Ovary (tissue), 10 donors: ENCODE measurements at places on chromosomes 16 and 17.

- DNase-seq: no peak
Observed at GRCh38 chr16:67161595-67162058, 1.9 kb downstream of the FBXL8 start.

GRCh38 chr16:49463529-49463928 lies 89.9 kb downstream of the C16orf78 start:
- peak; percentile 2 for DNase-seq

DNA sequence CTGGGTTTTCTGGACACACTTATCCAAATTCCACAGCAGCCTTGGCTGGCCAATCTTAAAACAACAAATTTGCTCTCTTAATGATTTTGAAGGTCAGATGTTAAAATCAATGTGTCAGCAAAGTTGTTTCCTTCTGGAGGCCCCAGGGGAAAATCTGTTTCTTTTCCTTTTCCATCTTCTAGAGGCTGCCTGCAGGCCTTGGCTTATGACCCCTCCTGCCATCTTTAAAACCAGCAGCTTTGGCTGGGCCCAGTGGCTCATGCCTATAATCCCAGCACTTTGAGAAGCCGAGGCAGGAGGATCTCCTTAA lies 3.0 kb downstream of the LGALS9 start:
- no peak for DNase-seq

DNA sequence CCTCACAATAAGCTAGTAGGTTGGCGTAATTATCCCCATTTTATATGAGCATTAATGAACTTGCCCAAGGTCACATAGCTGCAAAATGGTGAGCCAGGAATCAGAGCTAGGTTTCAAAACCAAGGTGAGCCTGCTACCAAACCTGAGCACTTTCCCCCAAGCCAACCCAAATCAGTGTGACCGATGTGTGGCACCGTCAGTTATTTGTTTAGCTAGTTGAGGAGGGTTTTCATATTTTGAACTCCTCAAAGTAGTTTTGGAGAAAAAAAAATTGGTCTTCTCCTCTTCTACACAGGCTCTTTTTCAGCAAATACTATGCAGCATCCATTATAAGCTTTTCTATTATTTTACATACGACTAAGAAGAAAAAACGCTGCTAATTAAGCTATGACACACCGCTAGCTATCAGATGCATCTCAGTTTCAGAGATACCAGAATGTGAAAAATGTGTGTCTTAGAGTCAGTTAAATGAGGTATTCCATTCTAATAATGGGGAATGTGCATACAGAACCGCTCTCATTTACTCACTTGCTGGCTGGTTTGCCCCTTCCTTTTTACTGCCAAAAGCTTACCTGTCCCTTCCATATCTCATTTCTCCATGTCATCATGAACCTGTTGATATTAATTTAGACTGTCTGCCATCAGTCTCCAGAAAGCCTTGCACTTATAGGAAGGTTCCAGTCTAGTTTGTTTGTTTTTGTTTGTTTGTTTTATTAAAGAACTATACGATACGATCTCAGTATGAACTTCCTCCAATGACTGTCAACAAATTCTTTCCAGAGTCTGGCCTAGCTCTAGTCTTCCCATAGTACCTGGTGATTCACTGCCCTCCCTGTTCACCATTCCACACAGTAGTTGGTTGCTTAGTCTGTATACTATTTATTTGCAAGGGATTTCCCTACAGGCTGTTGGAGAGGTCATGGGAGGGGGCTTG lies 2.2 kb upstream of the TBX4 start:
- no peak for DNase-seq

GRCh38 chr17:57033296-57033695 lies 51.8 kb upstream of the AKAP1 start:
- no peak for DNase-seq

- DNase-seq: no peak
Observed at GRCh38 chr16:14444979-14445810, 184.9 kb downstream of the PARN start.

DNA sequence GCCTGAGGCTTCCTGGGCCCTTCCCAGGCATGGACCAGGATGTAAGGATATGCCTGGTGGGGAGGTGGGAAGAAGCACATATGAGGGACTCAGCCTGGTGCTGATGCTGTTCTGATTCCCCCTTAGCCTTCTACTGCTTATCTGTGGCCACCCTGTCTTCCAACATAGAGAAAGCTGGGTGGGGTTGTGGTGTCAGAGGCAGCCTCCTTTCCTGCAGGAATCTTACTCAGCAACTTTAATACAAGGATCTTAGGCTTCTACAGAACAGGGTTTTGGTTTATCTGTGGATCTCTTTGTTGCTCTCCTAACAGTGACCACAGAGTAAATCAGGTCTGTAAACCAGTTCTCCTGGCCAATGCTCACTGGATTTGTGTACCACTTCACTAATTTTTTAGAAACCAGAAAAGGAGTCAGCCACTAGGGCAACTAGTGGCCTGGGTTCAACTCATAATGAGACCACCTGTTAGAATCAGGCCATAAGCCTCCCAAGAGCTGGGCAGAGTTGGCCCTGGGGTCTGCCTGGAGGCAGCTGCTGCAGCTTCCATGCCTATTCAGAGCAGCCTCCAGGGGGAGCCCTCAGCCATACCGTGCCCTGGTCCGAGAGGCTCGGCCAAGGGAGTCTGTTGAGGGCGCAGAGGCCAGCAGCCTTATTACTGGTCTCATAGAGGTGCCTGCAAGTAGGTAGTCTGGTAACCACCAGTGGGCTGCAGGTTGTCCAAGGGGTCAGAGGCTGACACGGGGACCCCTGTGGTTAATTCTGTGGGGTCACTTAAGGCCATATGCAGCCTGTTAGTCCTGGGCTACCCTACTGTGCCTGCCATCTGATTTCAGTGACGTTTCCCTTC lies 7.1 kb downstream of the HAS3 start:
- peak; percentile 44 for DNase-seq

DNA sequence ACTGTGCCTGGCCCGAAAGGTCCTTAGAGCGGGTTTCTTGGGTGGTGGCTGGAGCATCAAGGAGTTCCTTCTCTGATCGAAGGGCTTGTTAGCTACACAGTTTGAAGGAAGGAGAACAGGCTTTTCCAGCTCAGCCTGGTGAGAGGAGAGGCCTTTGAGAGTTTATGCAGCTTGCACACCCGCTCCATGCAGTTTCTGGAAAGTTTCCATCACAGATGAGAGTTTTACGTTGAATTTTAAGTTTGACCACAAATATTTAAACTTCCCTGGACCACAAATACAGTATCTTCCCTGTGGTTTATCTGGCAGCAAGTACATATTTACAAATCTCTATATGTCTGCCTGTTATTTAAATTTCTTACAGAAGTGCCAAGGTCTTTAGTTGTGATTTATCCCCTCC lies 56.8 kb downstream of the HIC1 start:
- DNase-seq: no peak

DNA sequence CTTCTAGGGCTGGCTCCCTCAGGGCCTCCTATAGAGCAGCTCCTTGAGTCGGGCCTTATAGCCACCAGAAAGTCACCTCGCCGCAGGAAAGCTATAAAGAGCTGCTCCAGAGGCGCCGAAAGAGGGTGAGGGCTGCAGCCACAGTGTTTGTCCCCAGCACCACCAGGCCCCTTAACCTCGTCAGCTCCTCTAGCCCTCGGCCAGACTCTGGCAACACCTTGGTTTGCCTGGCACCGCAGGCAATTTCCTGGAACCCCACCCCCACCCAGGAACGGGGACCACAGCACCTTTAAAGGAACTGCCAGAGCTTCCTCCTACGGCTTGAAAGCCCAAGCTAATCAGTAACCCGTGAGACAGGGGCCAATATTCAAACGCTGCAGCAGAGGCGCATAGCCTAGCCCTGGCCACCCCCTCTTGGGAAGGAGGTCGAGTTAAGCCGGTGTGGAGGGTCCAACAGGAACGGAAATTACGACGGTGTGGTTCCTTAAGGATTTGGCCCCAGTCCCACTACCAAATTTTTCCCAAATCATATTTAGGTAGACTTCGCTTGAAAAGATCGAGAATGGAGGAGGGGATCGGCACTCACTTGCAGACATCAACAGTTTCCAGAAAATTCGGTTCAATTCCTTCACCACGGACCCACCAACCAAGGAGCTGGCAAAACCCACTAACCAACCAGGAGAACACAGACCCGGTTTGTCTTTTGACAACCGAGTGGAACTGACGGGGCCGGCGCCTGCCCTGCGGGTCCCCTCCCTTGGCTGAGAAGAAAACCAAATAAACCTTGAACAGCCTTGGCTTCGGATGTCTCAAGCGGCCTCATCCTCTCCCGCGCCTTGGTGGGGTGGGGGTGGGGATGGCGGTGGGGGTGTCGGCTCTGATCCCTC lies 3.0 kb downstream of the HOXB6 start:
- no peak for DNase-seq

- no peak for DNase-seq
Observed at GRCh38 chr17:45135978-45136791, 698 bp downstream of the ACBD4 start.

DNA sequence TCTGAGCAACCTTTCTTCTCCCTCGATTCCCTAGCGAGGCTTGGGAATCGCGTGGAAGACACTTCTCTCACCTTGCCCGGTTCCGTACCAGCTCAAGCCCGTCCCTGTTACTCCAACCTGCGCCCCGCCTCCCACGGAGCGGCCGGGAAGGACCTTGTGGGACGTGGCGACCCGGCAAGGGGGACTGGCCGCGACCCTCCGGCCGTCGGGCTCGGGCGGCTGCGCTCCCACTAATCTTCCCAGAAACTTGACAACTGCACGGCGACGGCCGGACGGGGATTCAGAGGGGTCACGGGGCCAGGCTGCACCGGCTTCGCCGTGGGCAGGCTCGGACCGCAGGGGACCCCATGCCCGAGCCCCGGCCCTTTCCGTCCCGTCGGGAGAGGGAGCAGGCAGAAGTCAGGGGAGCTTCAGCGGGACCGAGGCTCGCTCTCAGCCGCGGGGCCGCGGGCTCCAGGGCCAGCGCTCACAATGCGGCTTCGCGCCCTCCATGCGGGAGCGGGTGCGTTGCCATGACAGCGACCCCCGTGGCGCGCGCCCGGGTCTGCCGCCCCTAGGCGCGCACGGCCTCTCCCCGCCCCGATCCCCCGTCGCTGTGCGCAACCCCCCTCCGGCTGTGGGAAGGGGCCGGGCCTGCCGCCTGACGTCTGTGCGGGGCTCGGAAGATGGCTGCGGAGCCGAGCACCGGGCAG lies at the start of gene SGSM2:
SGSM2 (plus strand) TSS at position 650 of the 692 bp plus-strand sequence. CDS start 188 bp downstream, outside the sequence.
- peak; percentile 71 for DNase-seq

- peak; percentile 71 for DNase-seq
Observed at GRCh38 chr17:49995055-49995738, at the start of gene DLX3. Gene DLX3 (minus strand): TSS chr17:49995224. CDS start chr17:49994998, 226 bp downstream.

DNA sequence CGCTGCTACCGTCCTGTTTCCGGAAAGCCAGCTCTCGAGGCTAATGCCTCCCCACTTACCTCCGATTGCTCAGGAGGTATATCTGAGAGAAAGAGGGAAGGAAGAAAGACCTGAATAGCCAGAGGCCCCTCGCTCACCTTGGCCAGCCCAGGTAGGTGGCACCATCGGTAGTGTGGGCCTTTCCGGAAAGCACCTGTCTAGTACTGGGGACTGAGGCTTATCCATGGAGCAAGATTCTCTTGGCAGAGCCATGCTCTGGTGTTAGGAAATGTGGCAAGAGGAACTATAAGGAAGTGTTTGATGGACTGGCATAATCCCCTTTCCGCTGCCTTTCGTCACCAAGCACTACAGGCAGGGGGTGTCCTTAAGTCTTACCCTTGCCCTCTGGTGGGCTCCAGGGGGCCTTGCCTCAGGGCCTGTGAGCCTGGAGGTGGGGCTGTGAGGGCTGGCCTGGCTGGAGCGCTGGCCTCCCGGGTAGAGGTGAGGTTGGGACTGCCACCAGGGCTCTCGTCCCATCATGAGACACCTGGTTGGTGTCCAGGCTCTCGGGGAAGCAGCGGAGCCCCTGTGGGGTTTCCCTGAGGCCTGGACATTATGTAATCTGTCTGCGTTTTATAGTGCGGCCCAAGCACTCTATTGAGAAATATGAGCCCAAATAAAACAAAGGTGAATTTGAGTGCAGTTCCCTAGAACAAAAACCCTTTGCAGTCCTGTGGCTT lies 2.9 kb downstream of the CMIP start:
- no peak for DNase-seq

DNA sequence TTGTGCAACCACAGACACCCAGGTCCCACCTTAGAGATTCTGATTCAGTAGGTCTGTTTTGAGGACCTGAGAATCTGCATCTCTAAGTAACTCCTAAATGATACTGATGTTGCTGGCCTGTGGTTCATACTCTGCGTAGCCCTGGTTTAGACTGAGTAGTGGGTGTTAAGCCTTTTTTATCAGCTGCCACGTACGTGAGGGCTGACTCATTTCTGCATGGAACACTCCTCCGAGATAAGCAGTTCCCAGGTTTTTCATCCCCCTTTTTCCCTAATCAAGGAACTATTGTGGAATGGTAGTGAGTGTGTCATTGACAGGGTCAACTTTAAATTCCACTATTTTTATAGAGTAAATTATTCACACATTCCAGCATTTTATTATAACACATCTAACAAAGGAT lies 26.1 kb downstream of the CDRT4 start:
- no peak for DNase-seq

GRCh38 chr16:84604477-84605013 lies 13.3 kb downstream of the COTL1 start:
- DNase-seq: no peak

GRCh38 chr17:7130621-7131422 lies 16.2 kb upstream of the ASGR2 start:
- DNase-seq: no peak

- DNase-seq: no peak
Observed at GRCh38 chr16:85610059-85610445, 3.1 kb upstream of the GSE1 start.

GRCh38 chr16:85061566-85061965 lies 34.0 kb downstream of the KIAA0513 start:
- no peak for DNase-seq

GRCh38 chr17:44155488-44155887 lies 13.8 kb downstream of the HROB start:
- no peak for DNase-seq

DNA sequence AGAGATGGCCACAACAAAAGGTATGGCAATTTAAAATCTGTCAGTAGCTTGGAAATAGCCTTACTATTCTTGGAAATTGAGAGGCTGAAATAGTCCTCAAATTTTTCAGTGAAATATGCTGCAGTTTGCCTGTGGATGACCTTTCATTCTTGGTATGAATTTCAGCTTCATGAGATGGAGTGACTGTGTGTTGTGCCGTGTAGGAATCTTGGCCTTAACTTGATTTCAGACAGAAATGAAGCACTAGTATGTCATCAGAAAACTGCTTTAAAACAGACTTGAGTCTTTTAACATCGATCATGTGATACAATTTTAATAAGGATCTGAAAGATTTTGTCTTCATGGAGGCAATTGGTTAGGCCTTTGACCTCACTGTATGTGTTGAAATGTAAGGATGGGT lies 247.2 kb downstream of the CNTNAP4 start:
- DNase-seq: no peak

DNA sequence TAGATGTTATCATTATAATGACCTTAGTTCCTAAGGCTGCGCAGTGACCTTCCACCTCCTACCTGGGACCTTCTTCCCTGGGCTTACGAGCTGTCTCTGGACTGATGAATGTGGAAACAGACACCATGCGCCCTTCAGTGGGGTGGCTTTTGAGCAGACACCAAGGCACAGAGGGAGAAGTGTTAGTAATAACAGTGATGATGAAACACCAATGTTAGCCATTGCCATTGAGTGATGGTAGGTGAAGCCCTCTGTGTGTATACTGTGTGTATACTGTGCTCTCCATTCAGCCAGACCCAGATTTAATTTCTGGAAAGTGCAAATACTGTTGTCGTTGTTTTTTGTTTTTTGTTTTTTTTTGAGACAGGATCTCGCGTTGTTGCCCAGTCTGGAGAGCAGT lies 44.5 kb downstream of the CLEC16A start:
- DNase-seq: no peak
